Esophagus squamous epithelium (tissue), 5 donors: ENCODE measurements at places on chromosomes 16 and 17. TPM values are rescaled to one million over a fixed set of nuclear protein-coding genes. Genes with fewer than 3 reads are reported as not detected.

DNA sequence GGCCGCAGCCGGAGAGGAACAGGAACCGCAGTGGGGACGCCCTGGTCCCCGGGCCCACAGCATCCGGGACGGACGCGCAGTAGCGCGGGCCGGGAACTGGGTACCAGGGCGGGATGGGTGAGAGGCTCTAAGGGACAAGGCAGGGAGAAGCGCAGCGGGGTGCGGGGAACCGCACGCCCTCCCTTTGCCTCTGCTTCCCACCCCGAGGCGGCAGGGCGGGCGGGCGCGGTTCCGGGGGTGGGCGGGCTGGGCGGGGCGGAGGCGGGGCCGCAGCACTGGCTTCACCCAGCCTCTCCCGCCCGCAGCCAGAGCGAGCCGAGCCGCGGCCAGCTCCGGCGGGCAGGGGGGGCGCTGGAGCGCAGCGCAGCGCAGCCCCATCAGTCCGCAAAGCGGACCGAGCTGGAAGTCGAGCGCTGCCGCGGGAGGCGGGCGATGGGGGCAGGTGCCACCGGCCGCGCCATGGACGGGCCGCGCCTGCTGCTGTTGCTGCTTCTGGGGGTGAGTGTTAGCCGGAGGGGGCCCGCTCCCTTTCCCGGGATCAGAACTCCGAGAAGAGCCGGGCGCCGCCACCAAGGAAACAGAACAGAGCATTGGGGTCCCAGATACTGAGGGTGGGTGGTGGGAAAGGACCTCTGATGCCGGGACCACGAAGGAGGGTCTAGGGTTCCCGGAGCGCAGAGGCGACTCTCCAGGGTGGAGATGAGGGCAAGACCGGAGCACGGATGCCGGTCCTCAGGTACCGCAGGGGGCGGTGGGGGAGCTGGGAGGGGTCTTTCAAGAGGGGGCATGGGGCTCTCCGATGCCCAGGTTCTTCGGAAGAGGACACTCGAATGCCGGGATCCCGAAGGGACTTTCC, at the start of gene NGFR:
Gene NGFR (plus strand): TSS at position 308 of the 856 bp plus-strand sequence. CDS start 125 bp downstream, at position 433.
- H3K27ac ChIP-seq, result no peak within 1 kb of the TSS
- peaks cover 39% of the 10 kb centered on the region for H3K4me1 ChIP-seq
- H3K27me3 ChIP-seq, result peaks cover 12% of the 10 kb centered on the region
- no peaks in the 10 kb centered on the region for H3K36me3 ChIP-seq
- DNase-seq, result no peak

GRCh38 chr17:34011599-34011998, 243.5 kb upstream of the CCL2 start:
- H3K4me3 ChIP-seq, result no peak overlapping the region
- H3K36me3 ChIP-seq, result no peaks in the 10 kb centered on the region
- peaks cover 26% of the 10 kb centered on the region for H3K4me1 ChIP-seq
- H3K27me3 ChIP-seq, result no peaks in the 10 kb centered on the region
- H3K27ac ChIP-seq, result no peak overlapping the region

GRCh38 chr17:10144982-10145381, 53.4 kb downstream of the GAS7 start:
- DNase-seq, result no peak
- no peak overlapping the region for H3K27ac ChIP-seq
- H3K27me3 ChIP-seq, result no peaks in the 10 kb centered on the region
- no peak overlapping the region for H3K4me3 ChIP-seq
- no peaks in the 10 kb centered on the region for H3K4me1 ChIP-seq

MPP3 gene
- total RNA-seq, result 8.9 TPM

ZDHHC1 gene
- total RNA-seq, result 11.1 TPM
